ENCODE measurements at places on chromosomes 16 and 17.

- DNase-seq = no peak
Measured at GRCh38 chr16:66902648-66903543, 15.8 kb downstream of the CDH16 start.

DNA sequence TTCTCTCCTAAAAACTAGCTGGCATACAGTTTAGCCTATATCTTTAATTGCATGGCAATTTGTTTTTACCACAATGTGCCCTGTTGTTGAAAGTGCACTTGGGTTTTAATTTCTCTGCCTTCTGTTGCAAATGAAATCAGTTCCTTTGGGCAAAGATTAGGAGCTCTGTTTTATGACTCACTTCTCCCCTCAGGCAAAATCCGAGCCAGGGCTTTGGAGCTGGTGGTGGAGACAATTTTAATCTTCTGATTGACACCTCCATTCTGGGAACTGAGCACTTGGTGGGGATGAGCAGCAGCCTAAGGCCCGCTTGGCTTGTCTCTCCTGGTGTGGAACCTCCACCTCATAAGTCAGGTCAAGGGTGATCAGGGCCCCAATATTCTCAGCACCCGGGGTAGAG, 13.3 kb upstream of the MYH8 start:
- DNase-seq = no peak

GRCh38 chr16:68869492-68870088, 26.3 kb downstream of the TANGO6 start:
- DNase-seq = no peak

GRCh38 chr16:82082543-82083244, 47.6 kb downstream of the HSD17B2 start:
- DNase-seq = no peak

DNA sequence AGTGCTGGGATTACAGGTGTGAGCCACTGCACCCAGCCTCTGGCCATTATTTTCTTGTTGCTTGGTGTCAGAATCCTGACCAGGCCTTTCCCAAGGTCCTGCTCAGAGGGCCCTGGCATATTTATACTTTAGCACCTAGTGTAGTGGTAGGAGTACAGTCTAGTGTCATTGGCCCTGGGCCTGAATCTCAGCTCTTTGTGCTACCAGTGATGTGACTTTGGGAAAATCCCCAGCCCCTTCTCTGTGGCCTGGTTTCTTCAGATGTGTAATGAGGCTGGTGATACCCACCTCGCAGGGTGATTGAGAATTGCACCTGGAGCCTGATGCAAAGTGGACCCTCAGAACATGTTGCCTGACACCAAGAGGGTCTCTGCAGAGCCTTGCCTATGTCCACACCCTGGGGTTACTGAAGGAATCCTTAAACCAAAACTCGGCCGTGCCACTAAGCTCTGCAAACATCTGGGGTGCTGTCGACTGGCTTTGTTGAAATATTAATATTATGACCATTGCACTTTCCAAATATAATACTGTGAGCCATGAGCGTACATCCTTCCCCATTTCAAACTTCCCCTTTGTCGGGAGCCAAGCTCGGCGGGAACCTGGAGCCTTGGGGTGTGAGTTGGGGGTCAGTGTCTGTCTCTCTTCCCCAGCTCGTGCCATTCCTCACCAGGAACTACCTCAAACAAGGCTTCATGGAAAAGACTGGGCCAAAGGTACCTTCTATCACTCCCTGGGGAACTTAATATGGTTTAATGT, 18.0 kb upstream of the RNF135 start:
- DNase-seq = no peak

DNA sequence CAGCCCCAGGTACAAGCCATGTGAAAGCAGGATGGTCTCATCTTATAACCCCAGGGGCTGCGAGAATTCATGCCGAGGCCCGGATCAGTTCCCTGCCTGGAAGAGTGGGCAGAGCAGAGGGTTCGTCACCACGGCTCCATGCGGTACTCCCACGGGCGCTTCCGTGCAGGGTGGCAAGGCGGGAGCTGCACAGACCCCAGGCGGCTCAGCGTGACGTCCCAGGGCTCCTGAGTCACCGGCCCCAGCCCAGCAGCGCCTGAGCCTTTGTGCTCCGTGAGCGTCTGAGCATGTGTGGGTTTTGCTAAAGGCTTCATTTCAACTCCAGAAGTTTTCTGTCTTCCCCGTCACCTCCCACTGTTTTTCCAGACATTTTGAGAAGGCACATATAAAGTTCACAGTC, 71.2 kb upstream of the CHMP6 start:
- DNase-seq = no peak

Data from CD4-positive, alpha-beta T cell treated with Interleukin-21 for 1 hour (primary cell).